Body of pancreas (tissue), 4 donors: ENCODE measurements at places on chromosomes 16 and 17. TPM values are rescaled to one million over a fixed set of nuclear protein-coding genes. Genes with fewer than 3 reads are reported as not detected.

- no peaks in the 10 kb centered on the region for H3K36me3 ChIP-seq
- H3K27me3 ChIP-seq, result no peaks in the 10 kb centered on the region
- no peak overlapping the region for H3K27ac ChIP-seq
- peak; percentile 23 for DNase-seq
These were observed 59.4 kb upstream of the ALOX12 start for GRCh38 chr17:6936370-6937028.

DNA sequence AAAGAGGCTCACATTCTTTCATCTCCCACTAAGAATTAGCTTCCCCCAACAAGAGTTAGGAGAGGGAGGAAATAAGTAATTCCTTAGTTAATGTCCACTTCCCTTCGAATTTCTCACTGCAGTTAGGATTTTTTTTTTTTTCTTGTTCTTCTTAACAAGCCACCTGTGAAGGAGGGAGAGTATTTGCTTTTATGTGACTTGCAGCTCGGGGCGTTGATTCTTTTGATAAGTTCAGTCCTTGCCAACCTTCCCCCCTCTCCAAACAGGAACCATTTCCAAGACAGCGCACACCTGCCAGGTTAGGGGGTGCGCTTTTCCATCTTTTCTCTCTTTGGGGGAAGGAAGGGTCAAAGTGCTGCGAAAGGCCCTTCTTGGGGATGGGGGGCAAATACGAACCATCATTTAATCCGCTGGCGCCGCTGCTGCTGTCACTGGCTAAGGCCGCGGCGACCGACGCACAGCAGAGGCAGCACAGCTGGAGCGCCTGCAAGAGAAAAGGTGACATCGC lies 758 bp downstream of the ADAMTS18 start:
- DNase-seq, result no peak
- no peaks in the 10 kb centered on the region for H3K36me3 ChIP-seq
- H3K4me3 ChIP-seq, result no peak overlapping the region
- peaks cover 15% of the 10 kb centered on the region for H3K4me1 ChIP-seq
- no peaks in the 10 kb centered on the region for H3K27me3 ChIP-seq

GRCh38 chr16:27197004-27197403 lies 6.3 kb upstream of the KDM8 start:
- no peak for DNase-seq
- H3K36me3 ChIP-seq, result no peaks in the 10 kb centered on the region
- no peak overlapping the region for H3K4me3 ChIP-seq
- no peaks in the 10 kb centered on the region for H3K27me3 ChIP-seq

DNA sequence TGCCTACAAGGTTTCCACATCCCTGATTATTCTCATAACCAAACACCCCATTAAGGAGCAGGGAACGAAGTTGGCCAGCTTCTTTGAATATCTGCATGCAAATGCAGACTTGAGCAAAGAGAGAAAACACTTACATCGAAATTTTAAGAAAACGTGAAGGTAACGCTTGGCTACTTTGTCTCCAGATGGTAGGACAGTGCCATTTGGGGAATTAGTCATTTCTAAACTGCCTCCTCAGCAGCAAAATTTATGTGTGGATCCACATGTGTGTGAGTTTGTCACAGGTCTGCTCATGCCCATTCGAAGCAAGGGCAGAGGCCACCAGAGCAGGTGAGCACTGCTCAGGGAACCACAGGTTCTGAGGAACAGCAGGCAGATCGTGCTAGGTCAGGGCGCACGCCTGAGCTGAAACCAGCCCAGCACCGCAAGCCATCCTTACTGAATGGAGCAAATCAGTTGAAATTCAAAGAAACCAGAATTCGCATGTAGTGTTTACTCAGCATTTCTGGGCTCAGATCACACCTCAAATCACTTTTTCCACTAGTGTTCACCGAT lies 80.1 kb downstream of the SOCS1 start:
- H3K27me3 ChIP-seq, result no peaks in the 10 kb centered on the region
- no peak for DNase-seq
- no peak overlapping the region for H3K27ac ChIP-seq
- H3K36me3 ChIP-seq, result no peaks in the 10 kb centered on the region
- H3K4me1 ChIP-seq, result no peaks in the 10 kb centered on the region
- no peak overlapping the region for H3K4me3 ChIP-seq

- peaks cover 9% of the 10 kb centered on the region for H3K36me3 ChIP-seq
- peak overlapping the region; percentile 89 for H3K27ac ChIP-seq
- peaks cover 18% of the 10 kb centered on the region for H3K4me1 ChIP-seq
These were observed 759 bp downstream of the ELAC2 start for GRCh38 chr17:13016881-13017654.

GRCh38 chr17:80833952-80834892 lies 157.4 kb upstream of the CHMP6 start:
- H3K36me3 ChIP-seq, result no peaks in the 10 kb centered on the region
- peak overlapping the region; percentile 86 for H3K27ac ChIP-seq
- no peak overlapping the region for H3K4me3 ChIP-seq

DNA sequence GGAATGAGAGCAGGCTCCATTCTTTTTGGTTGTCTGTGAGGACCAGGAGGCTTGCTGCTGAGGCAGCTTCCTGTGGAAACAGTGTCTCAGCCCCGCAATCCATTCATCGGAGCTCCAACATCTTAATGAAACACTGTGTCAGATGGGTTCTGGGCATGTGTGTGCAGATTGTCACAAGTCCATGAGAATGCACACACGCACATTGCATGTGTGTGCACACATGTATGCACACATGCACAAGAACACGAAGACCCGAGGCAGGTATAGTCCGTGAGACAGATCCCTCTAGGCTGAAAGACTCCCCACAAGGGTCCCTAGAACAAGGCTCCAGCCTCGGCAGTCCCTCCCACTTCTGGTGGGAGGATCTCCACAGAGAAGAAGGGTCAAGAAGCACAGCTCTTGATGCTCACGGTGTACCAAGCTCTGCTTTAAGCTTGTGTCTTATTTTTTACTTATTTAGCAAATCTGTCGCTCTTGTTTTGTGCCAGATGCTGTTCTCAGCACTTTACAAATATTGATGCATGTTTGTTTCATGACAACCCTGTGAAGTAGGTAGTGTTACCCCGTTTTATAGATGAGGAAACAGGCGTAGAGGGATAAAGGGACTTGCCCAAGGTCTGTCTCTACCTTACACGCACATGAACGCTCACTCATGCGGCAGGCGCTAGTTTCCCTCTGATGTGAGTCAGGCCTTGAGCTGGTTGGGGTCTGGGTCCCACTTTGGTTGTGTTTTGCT lies 213.1 kb downstream of the SEC14L1 start:
- H3K4me1 ChIP-seq, result peaks cover 20% of the 10 kb centered on the region
- H3K4me3 ChIP-seq, result no peak overlapping the region
- H3K27ac ChIP-seq, result no peak overlapping the region
- DNase-seq, result no peak
- H3K27me3 ChIP-seq, result no peaks in the 10 kb centered on the region

- H3K36me3 ChIP-seq, result no peaks in the 10 kb centered on the region
- no peak overlapping the region for H3K27ac ChIP-seq
- H3K4me1 ChIP-seq, result peaks cover 15% of the 10 kb centered on the region
- DNase-seq, result no peak
These were observed 20.0 kb downstream of the NUP93 start for GRCh38 chr16:56749672-56750491.

DNA sequence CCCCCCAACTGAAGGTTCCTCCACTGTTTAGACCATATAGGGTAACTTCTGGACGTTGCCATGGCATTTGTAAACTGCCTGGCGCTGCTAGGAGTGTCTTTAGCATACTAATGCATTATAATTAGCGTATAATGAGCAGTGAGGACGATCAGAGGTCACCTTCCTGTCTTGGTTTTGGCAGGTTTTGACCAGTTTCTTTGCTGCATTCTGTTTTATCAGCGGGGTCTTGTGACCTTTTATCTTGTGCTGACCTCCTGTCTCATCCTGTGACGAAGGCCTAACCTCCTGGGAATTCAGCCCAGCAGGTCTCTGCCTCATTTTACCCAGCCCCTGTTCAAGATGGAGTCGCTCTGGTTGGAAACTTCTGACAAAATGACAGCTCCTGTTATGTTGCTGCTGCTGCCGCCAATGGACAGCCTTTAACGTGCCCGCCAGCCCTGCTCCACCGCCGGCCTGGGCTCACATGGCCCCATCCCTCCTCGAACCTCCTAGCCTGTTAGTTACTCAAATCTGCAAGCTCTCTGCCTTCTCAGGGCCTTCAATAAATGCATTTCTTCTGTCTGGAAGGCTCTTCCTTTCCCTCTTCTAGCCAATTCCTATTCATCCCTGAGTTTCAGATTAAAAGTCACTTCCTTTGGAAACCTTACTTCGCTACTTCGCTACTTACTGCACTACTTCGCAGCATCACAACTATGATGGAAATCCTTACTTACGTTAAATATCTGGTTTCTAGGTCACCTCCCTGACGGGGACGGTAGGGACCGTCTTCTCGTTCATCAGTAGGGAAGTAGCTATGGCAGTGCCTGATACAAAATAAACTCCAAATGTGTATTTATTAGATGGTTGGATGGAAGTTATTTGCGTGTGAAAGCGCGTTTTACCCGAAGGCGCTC lies 640 bp upstream of the NAGLU start:
- peaks cover 45% of the 10 kb centered on the region for H3K4me1 ChIP-seq
- H3K36me3 ChIP-seq, result peaks cover 4% of the 10 kb centered on the region
- peak overlapping the region; percentile 90 for H3K27ac ChIP-seq
- H3K27me3 ChIP-seq, result no peaks in the 10 kb centered on the region

DNA sequence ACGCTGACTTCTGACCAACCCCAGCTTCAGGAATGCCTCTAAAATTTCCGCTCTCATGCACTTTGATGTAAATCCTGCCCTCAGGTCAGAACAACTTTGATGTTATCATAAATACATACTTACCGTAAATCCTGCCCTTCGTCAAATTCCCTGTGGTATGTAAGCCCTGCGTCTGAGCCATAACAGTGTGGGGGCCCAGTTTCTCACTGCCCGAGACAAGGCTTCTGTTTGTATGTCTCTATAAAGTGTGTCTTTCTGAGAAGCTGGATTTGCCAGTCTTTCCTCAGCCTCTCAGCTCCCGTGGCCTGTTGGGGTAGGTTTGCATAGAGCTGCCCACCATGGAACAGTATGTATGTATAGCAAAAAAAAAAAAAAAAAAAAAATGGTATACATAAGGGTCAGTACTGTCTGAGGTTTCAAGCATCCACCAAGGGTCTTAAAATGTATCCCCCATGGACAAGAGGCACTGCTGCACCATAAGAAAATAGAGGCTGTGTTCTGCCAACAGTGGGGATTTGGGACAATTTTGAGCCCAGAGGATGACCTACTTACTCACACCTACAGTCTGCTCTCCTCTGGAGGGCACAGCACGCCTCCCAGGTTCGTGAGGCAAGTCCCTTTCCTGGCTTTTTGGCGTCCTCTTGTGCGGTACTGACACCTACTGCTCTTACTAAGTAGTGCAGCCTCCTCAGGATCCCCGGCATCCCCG lies 17.5 kb downstream of the PRMT7 start:
- no peaks in the 10 kb centered on the region for H3K36me3 ChIP-seq
- no peaks in the 10 kb centered on the region for H3K4me1 ChIP-seq
- no peaks in the 10 kb centered on the region for H3K27me3 ChIP-seq
- H3K4me3 ChIP-seq, result no peak overlapping the region

GRCh38 chr16:3171855-3172593 lies 16.0 kb upstream of the OR1F1 start:
- H3K27me3 ChIP-seq, result peaks cover 4% of the 10 kb centered on the region
- DNase-seq, result no peak
- H3K4me1 ChIP-seq, result peaks cover 16% of the 10 kb centered on the region
- H3K27ac ChIP-seq, result no peak overlapping the region
- H3K36me3 ChIP-seq, result no peaks in the 10 kb centered on the region

DNA sequence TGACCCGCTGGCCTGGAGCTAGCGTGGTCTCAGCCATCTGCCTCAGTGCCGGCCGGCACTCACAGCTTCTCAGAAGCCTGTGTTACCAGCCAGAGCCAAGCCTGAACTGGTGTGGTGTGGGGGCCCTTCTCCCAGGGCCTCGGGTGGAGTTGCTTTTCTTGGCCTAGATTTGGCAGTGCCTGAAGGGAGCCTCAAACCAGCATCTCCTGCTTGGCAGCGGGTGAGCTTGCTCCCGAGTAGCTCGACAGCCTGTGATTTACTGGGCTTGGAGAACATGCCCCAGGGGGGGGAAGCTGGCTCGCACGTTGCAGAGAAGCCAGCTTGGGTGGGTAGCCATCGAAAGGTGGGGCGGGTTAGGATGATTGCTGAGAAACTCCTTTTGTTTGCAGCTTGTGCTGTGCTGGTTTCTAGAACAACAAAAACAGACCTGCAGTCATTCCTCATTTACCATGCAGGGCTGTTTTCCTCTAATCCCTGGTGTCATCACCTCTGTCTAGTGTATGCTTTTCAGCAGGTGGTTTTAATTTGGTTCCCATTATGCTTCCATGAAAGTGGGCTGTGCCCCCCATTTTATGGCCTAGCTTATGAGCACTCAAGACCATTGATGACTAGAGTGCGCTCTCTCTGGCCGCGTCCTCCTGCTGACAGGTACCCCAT lies 42.2 kb downstream of the TBCD start:
- H3K27me3 ChIP-seq, result no peaks in the 10 kb centered on the region
- no peak overlapping the region for H3K27ac ChIP-seq
- no peak for DNase-seq
- no peaks in the 10 kb centered on the region for H3K4me1 ChIP-seq
- H3K4me3 ChIP-seq, result no peak overlapping the region
- no peaks in the 10 kb centered on the region for H3K36me3 ChIP-seq

GRCh38 chr16:56203052-56203451 lies 11.8 kb downstream of the GNAO1 start:
- no peaks in the 10 kb centered on the region for H3K4me1 ChIP-seq
- DNase-seq, result no peak
- no peaks in the 10 kb centered on the region for H3K36me3 ChIP-seq
- no peaks in the 10 kb centered on the region for H3K27me3 ChIP-seq

- no peaks in the 10 kb centered on the region for H3K27me3 ChIP-seq
- peak overlapping the region; percentile 86 for H3K27ac ChIP-seq
- peak; percentile 45 for DNase-seq
- H3K4me1 ChIP-seq, result peaks cover 82% of the 10 kb centered on the region
These were observed 48.9 kb upstream of the MRPS23 start for GRCh38 chr17:57898487-57899311.

GRCh38 chr17:1004769-1005295 lies 7.9 kb downstream of the TIMM22 start:
- no peaks in the 10 kb centered on the region for H3K36me3 ChIP-seq
- H3K4me1 ChIP-seq, result peaks cover 30% of the 10 kb centered on the region
- no peaks in the 10 kb centered on the region for H3K27me3 ChIP-seq
- no peak overlapping the region for H3K4me3 ChIP-seq
- H3K27ac ChIP-seq, result peak overlapping the region; percentile 84

DNA sequence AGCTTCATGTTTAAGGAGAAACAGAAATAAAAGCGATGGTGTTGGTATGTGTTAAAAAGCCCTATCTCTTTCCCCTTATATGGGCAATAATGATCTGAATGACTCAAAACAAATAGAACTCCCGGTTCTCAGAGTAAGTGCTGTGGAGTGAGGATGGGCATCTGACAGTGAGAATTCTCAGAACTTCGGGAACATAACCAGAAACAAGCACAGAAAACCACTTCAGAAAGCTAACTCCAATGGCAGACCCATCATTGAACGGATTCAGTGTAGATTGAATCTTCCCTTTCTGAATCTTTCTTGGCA lies 67.2 kb downstream of the CDH8 start:
- H3K36me3 ChIP-seq, result no peaks in the 10 kb centered on the region
- no peak overlapping the region for H3K27ac ChIP-seq
- H3K27me3 ChIP-seq, result no peaks in the 10 kb centered on the region
- no peak for DNase-seq

Gene MKS1
- total RNA-seq, result 14.2 TPM

Gene PPL
- 20.2 TPM for total RNA-seq

Gene C17orf78
- total RNA-seq, result not detected

Gene EVPLL
- not detected for total RNA-seq
